Epithelial cell of proximal tubule (primary cell): ENCODE measurements at places on chromosomes 3 and 15. TPM values are rescaled to one million over a fixed set of nuclear protein-coding genes. Genes with fewer than 3 reads are reported as not detected.
A peak's percentile ranks its signal among the peaks of the same experiment; 100 is the strongest.

DNA sequence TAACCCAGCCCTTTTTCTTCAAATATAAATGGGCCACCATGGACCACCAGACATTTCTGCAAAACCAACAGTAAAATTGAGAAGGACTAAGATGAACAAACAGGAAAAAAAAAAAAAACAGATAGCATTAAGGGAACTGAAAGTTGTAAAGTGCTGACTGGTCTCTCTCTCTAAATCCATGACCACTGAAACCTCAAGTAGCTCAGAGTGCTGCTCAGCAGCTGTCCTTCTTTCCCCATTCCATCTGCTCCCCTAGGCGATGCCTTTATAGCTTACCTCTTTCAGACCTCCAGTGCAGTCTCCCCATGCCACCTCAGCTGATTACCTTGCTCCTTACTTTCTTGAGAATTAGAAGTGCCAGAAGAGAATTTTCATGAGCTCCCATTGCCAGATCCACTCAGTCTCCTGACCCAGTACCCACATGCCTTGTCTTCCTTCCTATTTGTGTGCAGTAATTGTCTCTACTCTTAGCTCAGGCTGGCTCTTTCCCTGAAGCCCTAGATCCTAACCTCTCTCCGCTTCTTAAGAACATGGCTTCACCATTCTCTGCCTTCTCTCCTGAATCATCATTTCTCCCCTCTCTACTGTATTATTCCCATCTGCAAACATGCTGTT, 23.9 kb upstream of the XIRP1 start:
- DNase-seq, result no peak

DNA sequence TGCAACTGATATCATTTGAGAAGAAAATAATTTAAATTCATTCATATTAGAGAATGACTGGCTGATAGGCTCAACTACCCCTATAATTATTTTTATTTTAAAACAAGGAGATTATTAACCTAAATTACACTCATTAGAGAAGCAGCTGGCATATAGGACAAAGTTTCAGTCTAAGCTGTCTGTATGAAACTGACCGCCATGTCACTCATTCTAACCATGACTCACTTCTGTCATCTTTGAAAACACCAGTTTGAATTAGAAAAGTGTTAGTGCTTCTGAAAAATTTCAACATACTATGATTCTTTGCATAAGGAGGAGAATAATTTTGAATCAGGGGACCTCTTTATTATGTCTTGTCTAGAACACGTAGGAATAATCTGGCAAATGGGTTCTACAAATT, 1058.5 kb downstream of the ROBO2 start:
- DNase-seq, result no peak

Gene CPB1
- not detected in 2 replicates for total RNA-seq

Gene UROC1
- not detected in 2 replicates for total RNA-seq

Gene PLA2G4E
- total RNA-seq, result not detected in 2 replicates

Gene APH1B
- 2.7 and 3.9 TPM in 2 replicates for total RNA-seq

DNA sequence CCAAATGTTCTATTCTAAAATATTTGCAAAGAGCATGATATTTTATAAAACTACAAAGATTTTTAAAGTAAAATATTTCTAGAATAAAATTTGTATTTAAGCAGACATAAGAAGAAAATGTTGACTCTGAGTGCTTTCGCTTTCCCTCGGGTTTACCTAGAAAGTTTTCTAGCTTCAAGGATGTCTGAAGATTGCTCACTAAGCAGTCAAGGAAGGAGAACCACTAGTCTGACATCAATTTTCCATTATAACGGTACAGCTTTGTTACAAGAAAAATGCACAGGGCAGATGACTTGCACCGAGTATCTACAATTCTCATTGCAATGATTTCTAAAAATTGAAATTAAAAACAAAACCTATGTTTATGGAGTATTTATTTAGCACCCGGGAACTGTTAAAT, 14.2 kb downstream of the GPR15 start:
- DNase-seq, result no peak

- no peak for DNase-seq
Observed at GRCh38 chr15:53454843-53455721, 304.4 kb downstream of the WDR72 start.

Gene GOLGA8J
- not detected in 2 replicates for total RNA-seq

Gene C3orf22
- total RNA-seq, result not detected in 2 replicates

Gene RTP4
- total RNA-seq, result 0.29 and 0.40 TPM in 2 replicates

DNA sequence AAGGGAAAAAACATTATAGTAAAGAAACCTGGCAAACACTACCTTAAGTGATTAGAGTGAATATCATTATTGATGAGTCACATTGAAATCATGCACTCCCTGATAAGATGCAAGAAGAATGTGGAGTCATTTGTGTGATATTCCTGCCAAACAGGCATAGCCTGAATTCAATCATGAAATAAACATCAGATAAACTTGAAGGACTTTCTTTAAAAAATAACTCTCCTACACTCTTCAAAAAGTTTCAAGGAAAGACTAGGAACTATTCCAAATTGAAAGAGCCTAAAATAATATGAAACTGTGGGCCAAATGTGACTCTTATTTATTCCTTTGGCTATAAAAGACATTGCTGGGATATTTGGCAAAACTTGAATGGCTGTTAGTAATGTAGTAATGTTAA, 625.7 kb upstream of the LMCD1 start:
- peak; percentile 32 for DNase-seq

DNA sequence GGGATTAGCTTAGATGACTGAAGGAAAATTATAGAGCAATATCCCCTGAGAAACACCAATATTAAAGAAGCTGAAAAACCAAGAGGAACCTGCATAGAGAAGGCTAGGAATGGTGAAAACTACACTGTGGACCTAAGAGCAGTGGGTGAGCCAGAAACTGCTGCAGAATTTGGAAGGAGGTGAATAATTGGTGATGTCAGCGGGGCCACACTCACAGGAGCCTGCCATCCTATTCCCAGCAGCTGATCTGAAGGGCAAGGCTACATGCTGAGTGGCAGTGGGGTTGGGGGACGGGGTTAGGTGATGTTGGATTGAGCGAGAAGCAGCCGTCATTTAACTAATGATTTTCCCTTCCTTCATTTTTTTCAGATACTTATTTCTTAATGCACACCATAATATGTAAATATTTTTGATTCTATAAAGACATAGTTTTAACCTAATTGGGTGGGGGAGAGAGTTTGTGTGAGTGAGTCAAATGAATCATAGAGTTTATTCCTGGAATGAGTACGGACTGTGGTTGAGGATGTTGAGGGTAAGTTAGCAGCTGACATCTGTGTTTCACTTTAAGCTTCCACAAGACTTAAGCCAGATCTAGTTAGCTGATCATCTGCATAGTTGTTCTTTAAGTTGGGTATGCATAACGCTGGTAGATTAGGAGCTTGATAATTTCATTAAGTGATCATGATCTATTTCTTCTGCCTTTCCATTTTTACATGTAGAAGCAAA, 222.8 kb downstream of the PTPRG start:
- no peak for DNase-seq

GRCh38 chr3:5055357-5056110, 66.6 kb upstream of the ARL8B start:
- DNase-seq, result no peak
